ENCODE measurements at places on chromosomes 12 and 14.

GRCh38 chr12:31588976-31589375 is 2.0 kb downstream of the DENND5B start:
- DNase-seq = no peak

- DNase-seq = no peak
Observed at GRCh38 chr14:49303946-49304516, 282.1 kb downstream of the RPS29 start.

DNA sequence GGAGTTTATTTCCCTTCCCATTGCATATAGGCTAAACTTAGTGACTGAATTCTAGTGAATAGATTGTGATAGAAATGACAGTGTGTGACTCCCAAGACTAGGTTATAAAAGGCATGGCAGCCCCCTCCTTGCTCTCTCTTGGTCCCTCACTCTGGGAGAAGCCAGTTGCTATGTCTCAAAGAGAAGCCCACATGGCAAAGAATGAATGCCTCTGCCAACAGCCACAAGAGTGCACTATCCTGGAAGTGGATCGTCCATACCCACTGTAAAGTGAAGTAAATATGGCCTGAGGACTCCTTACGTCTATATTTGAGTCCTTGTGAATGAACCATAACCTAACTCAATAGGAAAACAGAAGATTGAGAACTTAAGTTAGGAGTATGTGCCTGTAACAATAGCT is 35.4 kb upstream of the HMGA2 start:
- DNase-seq = no peak

GRCh38 chr12:123967121-123967586 is 5.5 kb downstream of the CCDC92 start:
- no peak for DNase-seq

DNA sequence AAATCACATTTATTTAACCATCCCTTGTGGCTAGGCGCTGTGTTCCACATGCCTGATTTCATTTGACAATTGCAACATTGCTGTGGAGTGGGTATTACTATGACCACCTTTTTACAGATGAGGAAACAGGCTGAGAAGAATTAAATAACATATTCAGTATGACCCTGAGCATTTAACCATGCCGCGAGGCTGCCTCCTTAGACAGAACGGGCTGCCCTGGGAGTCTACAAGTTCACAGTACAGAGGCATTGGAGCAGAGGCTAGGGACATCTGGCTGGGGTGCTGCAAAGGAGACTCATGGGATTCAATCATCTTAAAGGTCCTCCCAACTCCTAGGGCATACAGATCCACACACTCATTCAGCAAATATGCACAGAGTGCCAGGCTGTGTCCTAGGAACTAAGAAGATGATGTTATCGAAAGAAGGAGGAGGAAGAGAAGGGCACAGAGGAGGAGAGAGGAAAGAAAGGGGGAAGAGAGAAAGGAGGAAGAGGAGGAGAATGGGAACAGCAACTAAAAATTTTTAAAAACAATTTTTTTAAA is 164.7 kb upstream of the CCND2 start:
- no peak for DNase-seq

DNA sequence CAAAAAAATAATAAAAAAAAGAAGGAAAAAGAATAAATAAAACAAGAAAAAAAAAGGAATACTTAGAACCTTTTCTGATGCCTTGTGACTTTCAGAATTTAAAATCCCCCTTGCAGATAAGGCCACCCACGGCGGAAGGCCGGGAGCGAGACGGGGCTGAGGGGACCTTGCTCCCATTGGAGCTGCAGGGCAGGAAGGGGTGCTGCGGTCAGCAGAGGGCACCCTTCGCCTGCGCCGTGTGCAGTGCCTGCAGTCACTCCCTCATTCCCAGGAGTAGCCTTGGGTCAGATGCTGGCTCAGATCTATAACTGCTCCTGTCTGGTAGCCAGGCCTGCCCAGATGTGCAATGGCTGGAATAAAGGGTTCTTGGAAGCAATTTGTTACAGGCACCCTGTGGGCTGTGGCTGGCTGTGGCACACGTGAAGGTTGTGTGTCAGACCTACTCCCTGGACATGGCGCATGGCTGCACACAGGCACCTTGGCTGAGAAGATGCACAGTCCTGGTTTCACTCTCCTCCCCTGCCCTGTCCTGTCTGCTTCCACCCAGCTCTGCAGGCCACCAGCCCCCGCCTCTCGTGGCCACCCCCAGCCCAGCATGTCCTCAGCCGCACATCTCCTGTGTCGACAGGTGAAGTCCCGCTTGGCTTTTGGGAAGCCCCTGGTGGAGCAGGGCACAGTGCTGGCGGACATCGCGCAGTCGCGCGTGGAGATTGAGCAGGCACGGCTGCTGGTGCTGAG is 13.4 kb upstream of the ALDH2 start:
- DNase-seq = no peak

DNA sequence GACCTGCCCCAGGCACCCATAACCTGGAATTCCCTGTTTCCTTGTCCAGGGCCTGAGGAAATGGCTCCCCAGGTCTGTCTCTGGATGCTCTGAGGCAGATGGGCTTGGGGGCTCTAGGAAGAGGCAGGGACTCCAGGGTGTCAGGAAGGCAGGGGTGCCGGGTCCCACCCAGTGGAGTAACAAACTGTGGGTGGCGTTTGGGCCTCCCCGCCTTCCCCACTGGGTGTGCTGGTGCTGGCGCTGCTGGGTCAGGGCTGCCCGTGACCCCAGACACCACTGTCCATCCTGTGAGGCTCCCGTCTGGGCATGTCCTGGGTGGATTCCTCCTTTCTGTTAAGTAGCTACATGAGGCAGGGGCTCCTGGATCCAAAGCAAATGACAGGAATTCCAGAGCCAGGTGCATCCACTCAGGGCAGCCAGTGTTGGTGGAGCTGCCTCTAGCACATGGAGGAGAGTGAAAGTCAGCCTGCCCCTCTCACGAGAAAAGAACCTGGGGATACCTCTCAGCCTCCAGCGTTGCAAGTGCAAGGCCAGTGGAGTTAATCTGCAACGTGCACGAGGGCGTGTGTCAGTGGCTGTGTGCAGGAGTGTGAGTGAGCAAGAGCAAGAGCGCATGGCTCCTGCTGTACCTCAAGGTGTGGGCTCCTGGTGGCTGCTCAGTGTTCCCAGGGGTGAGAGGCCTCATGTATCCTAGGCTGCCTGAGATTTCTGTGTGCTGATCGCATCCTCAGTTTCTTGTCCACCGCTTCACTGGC is 403.1 kb downstream of the TMEM121 start:
- no peak for DNase-seq

GRCh38 chr12:27794818-27795584 is 15.0 kb upstream of the MANSC4 start:
- no peak for DNase-seq

DNA sequence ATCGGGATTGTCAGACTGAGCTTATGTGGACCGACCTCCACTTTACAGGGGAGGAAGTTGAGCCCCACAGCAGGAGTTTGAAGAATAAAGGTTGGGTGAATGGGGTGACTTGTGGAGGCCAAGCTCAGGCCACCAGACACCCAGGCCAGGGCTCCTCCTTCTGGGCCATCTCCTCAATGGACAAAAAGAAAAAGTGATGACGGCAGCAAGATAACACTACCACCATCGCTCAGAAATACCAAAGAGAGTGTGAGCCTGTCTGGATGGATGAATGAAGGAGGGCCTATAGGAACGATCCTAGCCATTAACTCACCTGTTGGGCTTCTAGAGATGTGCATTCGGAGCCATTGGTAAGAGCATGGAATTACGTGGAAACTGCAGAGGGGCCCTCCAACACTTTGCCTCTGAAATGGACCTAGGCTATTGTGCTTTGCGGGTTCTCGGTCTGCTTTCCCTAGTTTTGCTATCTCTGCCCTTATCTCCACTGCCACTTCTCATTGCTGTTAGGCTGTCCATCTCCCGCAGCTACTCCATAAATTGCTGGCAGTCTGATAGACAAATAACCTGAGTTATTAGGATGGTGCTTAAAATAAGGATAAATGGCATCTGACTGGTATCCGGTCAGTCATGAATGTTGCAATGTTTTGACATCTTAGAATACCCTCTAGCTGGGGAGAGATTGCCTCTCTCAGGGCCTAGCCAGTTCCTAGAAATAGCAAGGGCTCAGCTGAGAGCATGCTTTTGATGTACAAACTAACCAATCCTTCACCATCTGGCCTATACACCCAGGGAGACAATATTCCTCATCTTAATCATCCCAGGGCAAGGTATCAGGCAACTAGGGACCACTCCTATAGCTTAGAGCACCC is 9.6 kb upstream of the PLEK2 start:
- DNase-seq = no peak

DNA sequence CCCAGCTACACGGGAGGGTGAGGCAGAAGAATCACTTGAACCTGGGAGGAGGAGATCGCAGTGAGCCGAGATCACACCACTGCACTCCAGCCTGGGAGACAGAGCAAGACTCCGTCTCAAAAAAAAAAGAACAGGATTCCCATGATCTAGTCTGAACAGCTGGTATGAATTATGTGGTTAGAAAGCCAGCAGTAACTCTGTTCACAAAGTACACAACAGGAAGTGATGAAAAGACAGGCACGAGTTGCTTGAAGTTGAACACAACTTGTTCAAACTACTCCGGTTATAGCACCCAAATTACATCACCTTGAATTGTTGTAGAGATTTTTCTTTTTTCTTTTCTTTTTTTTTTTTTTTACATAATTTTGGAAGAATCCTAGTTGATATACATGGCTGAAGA is 238.8 kb upstream of the RGS6 start:
- no peak for DNase-seq

- no peak for DNase-seq
Observed at GRCh38 chr12:91183551-91183950, 934 bp upstream of the DCN start.

GRCh38 chr12:97938031-97938430 is 475.4 kb downstream of the RMST start:
- DNase-seq = no peak

GRCh38 chr12:64171715-64172114 is 50.4 kb downstream of the KICS2 start:
- DNase-seq = no peak

DNA sequence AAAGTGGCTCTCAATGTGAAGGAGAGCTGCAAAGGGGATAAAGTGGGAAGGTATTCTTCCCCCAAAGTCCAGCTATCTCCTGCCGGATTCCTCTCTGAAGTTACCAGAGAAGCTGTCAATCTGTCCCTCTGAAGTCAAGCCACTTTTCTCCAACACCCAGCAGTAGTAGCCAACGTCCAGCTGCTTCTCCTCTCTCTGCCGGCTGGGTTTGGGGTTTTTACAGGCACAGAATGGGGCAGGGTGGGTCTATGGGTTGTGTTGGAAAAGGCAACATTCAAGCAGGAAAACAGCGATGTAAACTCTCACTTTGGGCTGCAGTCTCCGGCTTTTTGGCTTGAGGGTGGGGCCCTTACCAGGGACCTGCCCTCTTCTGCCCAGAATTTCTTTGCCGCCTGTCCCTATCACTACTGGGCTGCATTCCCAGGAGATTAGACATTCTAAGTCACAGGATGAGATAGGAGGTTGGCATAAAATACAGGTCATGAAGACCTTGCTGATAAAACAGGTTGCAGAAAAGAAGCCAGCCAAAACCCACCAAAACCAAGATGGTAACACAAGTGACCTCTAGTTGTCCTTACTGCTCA is 16.3 kb downstream of the CAPZA3 start:
- DNase-seq = no peak

DNA sequence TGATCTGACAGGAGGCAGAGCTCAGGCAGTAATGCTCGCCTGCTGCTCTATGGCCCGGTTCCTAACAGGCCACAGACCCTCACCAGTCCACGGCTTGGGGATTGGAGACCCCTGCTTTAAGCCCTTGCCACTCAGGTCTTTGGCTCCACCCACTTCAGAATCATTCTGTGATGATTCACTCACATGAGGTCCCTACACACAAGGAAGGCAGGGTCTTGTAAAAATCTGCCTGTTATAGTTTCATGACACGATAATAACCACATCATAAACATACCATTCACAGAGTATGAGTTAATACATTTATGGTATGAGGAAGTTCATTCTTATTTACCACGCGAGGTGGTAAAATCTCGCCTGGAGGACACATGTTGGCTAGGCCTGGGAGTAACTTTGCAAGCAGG is 29.0 kb upstream of the MAX start:
- DNase-seq = no peak

- peak; percentile 2 for DNase-seq
Observed at GRCh38 chr14:103052407-103052806, 4.9 kb downstream of the CDC42BPB start.

DNA sequence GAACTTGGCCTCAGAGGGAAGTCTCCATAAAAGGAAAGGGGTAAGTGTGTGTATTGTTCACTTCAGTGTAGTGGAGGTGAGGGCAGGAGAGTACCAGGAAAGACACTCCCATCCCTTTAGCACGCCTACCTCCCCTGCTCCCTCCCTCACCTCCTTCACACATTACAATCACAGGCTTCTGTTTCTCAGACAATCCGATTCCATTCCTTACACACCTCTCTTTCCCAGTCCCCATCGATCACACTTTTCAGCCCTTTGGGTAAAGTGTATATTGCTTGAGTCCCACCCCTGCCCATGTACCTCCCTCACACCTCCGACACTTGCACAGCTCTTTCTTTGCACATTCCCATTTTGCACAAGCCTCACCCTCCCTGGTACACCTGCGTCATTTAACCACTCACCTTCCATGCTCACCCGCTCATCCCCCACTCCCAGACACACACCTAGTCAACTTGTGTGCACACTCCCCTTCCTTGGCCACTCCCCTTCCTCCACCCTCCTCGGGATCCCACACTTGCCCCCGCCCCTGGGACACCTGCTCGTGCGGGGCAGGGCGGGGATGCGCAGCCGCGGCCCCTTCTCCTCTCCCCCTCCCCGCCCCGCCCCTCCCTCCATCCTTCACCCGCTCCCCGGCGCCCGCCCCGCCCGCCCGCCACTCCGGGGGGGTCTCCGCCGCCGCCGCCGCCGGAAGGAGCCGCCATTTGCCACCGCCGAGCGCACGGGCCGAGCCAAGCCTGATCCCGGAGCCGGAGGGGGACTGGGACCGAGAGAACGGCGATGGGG is at the start of gene MARCHF9:
TSS of gene MARCHF9 (plus strand) at position 693 of the 783 bp plus-strand sequence. CDS start 426 bp downstream, outside the sequence.
- peak; percentile 92 for DNase-seq

GRCh38 chr14:81633496-81633895 is 99.8 kb upstream of the SEL1L start:
- no peak for DNase-seq

DNA sequence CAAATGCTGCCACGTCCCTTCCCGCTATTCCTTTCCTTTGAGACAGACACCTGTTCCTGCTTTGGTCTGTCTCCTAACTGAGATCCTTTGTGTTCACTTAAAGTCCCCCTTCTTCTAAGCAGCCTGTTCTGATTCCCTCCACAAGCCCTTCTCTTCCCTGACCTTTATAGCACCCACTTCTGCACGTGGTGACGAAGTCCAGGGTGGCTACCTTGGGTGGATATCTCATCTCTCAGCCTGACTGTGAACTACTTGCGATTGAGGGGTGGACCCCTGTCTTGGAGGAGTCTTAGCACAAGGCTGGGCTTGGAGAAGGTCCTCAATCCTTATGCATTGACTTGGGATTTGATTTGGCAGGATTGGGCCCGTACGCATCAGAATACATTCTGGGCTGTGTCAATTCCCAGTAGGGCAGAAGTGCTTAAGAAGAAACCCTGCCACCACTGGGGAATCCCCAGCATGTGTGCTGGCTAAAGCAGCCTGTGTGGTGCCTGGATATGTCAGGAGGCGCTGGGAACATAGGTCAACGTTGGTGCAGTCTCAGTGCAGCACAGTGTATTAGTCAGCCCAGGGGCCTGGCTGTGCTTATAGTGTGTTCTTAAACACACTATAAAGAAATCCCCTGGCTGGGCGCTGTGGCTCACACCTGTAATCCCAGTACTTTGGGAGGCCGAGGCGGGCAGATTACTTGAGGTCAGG is 23.6 kb downstream of the KRT80 start:
- no peak for DNase-seq

GRCh38 chr12:111444314-111444924 is 38.7 kb downstream of the SH2B3 start:
- no peak for DNase-seq

Data from CD4-positive, alpha-beta T cell treated with Interleukin-1 beta for 1 hour (primary cell).